Heart right ventricle (tissue), 16 donors: ENCODE measurements at places on chromosomes 12 and 14.
A peak's percentile ranks its signal among the peaks of the same experiment; 100 is the strongest.

GRCh38 chr14:21913759-21914158, 240.1 kb upstream of the OR4E1 start:
- DNase-seq: peak; percentile 46

- DNase-seq: no peak
Measured at GRCh38 chr12:122227341-122227740, 1.5 kb upstream of the DIABLO start.

DNA sequence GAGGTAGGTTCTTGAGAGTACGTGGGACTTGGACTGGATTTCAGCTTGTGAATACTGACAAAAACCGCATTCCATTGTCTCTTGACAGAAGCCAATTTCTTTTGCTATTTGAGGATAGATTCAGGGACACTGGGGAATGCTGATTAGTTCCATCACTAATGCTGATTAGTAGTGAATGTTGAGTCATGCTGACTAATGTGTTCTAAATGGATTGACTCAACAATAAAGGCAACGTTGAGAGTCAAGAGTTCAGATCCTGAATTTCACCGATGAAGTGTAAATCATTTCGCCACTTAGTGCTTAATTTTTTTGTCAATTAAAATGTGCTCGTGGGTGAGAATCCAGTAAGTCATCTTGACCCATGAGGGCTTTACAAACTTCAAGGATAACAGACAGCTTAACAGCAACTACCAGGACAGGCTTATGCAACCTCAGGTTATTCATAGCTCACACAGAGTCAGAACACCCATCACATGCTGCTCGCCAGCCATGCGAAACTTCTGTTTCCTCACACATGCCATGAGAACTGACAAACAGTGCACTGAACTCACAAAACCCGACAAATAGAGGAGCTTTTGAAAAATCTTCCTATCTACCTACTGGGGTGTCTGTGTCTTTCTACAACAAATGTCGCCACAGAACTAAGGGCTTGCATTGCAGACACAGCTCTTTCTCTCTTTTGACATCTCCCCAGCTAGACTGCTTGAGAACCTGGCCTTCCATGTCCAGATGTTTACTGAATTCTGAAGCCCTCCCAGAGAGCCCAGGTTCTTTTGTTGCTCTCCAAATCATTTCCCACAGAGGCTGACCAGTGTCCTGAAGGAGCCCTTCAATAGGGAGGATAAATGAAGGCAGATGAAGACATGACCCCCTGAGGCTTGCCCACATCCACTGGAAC, 316.4 kb downstream of the ZFP36L1 start:
- peak; percentile 33 for DNase-seq

DNA sequence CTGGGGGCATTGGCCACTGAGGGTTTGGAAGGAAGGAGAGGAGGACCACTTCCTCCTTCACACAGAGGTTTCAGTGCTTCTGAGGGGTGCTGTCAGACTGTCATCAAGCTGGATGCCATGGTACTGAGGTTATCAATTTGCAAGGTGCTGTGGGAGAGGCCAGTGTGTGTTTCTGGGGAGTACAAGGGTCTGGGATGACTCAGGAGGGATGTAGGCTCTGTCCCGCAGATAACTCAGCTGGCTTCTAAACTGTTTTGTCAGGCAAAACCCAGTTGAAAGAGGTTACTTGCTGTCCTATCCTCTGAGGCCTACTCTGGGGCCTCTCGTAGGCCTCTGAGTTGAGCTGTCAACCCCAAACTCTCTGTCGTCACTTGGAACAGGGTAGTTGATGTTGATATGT, 22.8 kb downstream of the ADCK1 start:
- no peak for DNase-seq

DNA sequence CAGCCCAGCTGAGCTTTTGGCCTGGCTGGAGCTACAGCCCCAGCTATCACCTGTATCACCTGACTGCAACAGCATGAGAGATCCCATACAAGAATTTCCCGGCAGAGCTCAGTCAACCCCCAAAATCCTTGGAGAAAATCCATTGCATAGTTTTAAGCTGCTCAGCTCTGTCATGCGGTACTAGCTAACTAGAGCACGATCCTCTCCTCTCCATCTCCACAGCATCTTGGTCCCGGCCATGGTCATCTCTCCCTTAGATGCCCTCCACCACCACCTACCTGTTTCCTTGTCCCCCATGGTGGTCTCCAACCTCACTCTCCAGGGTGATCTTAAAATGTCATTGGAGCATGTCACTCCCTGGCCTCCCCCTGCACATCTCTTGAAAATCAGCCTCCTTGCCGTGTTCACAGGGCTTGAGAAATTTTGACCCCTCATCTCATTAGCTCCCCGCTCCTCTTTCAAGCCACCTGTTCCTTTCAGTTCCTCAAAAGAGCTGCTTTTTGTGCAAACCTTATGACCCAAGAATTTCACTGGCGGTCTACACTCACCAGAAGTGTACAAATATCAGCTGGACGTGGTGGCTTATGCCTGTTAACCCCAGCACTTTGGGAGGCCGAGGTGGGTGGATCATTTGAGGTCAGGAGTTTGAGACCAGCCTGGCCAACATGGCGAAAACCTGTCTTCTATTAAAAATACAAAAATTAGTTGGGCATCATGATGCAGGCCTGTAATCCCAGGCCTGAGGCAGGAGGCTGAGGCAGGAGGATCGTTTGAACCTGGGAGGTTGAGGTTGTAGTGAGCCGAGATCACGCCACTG, 8.1 kb upstream of the CLMN start:
- no peak for DNase-seq

DNA sequence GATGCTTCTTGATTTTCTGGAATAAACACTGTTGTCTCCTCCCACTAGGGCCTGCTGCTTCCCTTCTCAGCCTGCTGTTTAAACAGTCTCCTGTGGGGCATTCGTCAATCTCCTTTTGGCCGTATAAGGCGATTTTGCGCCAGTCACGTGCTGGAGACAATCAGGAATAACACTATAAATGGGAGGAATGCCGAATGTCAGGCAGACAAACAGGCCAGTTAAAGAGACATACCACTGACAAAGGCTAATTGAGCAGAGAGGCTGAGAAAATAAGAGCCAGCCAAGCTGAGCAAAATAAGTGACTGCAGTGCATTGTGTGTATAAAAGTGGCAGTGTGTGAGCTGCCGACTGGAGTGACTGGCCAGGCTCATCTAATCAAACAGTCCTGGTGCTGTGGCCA, 23.3 kb downstream of the DMAC2L start:
- DNase-seq: peak; percentile 21
